Suppressor macrophage treated with lipopolysaccharide for 4 hours (primary cell): ENCODE measurements at places on chromosomes 6 and 20.
A peak's percentile ranks its signal among the peaks of the same experiment; 100 is the strongest.

- no peak for DNase-seq
These were observed 32.8 kb downstream of the CD164 start for GRCh38 chr6:109349419-109349987.

DNA sequence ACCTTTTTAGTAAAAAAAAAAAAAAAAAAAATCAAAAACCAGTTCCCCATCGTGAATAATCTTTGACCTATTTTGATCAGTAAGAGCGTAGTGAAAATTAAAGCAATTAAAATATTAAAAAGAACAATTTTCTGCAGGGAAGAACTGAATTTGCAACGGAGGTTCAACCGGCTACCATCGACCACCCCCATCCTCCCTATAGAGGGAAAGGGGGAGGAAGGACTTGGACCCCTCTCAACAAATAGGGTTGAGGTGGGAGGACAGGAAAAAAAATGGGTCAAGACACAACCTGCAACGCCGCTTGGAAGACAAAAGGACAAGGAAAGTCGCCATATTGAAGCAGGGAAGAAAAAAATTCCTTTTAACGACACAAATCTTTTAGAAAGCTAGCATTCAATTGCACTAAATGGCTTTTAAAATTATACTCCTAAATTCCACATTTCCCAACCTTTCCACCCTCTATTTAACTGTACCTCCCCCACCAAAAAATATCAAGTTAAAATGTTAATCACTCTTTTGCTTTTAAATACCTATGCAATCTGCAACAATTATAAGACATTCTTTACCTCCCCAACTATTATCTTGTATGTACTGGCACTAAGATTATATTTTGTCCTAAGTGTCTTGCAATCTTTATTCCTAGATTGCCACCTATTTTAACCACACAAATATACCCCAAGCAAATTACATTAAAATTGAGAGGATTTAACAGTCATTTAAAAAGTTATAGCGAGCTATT, 1.7 kb downstream of the PPP1R10 start:
- peak; percentile 73 for DNase-seq

DNA sequence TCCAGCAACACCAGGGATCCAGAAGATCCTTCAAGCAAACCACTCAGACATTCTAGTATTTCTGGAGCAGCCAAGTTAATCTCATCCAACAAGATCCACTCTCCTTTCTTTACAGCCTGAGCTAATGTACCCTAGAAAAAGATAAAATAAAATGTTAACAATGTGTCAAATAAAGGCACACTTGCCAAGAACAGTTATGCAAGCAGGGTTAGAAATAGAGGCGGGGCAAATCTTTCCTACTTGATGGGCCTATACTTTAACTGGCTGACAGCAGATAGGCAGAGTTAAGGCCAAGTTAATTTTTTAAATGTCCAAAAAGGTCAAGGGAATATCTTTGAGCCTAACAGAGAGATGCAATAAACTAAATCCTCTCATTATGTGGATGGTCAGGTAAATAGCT, 60.8 kb downstream of the MDN1 start:
- no peak for DNase-seq

DNA sequence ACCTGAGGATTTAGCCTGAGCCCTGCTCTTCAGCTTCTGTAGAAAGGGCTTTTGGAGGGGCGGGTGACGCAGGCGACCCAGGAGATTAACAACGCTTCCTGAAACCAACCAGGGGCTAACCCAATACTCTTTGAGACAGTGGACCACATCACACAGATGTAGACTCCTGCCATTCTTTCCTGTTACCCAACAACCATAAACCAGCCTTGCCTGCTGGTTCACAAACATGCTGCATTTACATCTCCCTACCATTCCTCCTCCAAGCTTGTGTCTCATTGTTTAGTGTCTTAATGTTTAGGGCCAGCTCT, 28.3 kb downstream of the PPP1R16B start:
- no peak for DNase-seq

- peak; percentile 54 for DNase-seq
These were observed 31.6 kb upstream of the SLC32A1 start for GRCh38 chr20:38692436-38693411.

GRCh38 chr6:77829736-77830135, 176.9 kb downstream of the MEI4 start:
- no peak for DNase-seq

DNA sequence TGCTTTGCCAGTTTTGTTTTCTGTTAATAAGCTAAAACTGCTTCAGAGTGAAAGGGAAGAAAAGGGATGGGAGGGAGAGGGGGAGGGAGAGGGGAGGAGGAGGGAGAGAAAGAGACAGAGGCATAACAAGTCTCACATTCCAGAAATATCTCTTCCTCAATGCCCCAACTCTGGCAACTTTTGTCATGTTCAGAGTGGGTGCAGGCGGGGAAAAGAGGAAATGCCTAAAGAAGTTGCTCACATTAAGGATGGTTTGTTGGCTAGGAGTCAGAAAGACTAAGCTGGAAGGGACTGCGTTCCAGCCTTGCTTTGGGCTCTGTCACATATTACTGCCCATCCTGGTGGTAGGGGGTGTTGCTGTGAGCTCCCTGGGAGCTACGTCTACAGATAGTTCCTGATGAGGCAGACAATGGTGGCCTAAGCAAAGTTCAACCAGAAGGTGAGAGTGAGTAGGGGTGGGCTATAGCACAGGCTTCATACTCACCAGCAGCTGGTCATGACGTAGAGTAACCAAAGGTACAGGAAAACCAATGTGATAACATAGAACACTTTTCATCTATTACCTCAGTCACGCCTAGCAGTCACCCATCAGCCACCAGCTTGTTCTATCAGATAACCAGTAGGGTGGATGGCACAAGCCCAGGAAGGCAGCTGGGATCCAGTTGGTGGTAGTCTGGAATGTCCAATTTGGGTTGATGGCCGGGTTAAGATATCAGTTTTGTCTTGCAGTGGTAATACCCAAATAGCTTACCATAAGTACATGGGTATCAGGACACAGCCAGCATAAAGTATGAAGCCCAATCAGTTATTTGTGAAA, 2.1 kb downstream of the TSPYL4 start:
- DNase-seq = peak; percentile 35

- DNase-seq = no peak
These were observed 60.9 kb upstream of the FABP7 start for GRCh38 chr6:122718616-122719015.

DNA sequence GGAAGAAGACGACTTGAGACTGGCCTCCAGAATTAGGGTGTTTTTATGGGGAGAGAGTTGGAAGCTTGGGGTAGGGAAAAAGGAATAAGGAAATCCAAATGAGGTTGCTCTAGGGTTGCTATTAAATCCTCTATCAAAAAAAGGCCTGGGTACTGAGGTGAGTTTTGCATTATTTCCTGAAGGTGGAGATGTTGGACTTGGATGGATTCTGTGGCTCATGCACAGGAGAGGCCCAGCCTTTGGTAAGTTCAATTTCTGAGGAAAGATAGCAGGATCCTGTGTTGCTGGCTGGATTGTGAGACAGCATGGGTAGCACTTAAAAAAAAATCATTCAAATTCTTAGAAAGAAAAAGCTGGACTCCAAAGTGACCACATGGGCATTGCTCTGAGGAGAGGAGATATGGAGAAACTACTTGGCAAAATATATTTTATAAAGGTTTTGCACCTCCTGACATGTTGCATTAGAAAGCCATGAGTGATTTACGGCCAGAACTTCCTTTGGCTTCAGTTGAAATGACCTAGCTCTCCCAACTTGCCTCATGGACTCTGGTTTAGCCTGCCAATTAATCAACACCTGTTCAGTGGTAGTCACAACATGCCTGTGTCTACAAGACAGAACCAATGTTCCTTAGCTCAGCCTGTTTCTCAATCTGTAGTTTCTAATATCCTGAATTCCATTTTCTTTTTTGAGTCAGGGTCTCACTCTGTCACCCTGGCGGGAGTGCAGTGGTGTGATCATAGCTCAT, 152.1 kb upstream of the RALGAPA2 start:
- no peak for DNase-seq

DNA sequence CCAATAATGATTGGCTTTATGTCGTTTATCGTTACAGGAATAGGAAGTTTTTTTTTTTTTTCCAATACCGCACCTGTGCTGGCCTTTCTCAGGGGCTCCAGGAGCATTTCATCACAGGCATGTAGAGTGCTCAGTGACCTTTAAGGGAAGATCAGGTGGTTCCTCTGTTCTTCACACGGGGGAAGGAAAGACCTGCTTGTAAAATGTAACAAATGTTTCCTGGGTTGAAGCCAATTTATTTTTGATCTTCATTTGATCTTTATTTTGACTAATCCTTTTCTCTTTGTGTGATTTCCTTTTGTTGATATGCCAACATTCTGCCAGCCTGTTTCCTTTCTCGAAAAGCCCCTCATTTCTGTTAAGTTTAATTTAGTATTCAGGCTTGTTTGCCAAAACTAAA, 61.9 kb upstream of the HBS1L start:
- DNase-seq = no peak

DNA sequence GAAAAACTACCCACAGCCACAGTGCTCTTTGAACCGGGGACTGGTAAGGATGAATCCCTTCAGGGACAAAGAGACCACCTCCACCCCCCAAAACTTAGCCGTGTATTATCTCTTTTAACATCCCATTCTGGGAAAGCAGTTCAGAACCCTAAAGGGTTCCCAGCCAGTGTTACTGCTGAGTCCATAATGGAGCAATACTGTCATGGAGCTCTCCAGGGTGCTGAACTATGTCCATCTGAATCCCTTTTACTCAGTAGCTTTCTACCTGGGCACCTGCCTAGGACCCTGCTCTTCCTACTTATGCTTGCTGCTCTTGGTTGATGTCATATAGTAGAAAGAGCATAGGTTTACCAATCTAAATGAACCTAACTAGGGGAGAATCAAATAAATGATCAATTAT, 22.3 kb upstream of the SAYSD1 start:
- DNase-seq = peak; percentile 47

- DNase-seq = no peak
These were observed 187.7 kb downstream of the NFATC2 start for GRCh38 chr20:51354769-51355319.

DNA sequence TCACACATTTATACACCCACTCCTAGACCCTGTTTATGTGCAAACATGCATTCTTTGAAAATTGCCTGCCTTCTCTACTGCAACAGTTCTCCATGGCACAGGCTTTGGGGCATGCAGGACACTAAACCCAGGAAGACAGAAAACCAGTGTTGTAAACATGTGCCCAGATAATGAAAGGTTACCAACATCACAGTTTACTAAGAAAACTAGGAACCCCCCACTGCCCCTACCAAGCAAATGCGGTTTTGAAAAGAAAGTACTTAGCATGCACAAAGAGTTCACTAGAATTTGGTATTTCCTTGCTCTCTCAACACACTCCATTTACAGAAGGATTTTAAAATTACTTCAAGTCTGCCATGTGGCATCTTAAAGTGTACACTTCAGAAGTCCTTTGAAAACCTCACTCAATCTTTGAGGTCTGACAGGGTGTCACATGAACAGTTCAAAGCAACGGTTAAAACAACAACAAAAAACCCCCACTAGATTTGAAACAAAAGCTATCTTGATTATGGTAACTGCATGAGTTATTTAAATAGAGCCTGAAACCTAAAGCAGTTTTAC, 245.0 kb downstream of the GMPR start:
- DNase-seq = no peak

- no peak for DNase-seq
These were observed 113.4 kb downstream of the MAP3K4 start for GRCh38 chr6:161104966-161105365.

DNA sequence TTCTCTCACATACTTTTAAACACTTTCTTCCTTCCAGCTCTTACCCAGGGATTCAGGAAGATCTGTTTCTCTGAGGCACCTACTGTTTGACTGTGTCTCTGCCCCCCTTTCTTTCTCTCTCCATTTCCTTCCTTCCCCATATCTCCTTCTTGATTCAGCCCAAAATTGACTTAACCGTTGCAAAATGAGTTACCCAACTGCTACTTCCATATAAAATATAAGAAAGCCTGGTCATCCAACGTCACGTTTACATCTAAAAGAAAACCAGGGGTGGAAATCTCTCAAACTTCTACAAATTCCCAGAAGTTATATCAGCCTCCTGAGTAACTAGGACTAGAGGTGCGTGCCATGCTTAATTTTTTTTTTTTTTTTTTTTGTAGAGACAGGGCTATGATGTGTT, 95.2 kb upstream of the INSM1 start:
- DNase-seq = peak; percentile 53

DNA sequence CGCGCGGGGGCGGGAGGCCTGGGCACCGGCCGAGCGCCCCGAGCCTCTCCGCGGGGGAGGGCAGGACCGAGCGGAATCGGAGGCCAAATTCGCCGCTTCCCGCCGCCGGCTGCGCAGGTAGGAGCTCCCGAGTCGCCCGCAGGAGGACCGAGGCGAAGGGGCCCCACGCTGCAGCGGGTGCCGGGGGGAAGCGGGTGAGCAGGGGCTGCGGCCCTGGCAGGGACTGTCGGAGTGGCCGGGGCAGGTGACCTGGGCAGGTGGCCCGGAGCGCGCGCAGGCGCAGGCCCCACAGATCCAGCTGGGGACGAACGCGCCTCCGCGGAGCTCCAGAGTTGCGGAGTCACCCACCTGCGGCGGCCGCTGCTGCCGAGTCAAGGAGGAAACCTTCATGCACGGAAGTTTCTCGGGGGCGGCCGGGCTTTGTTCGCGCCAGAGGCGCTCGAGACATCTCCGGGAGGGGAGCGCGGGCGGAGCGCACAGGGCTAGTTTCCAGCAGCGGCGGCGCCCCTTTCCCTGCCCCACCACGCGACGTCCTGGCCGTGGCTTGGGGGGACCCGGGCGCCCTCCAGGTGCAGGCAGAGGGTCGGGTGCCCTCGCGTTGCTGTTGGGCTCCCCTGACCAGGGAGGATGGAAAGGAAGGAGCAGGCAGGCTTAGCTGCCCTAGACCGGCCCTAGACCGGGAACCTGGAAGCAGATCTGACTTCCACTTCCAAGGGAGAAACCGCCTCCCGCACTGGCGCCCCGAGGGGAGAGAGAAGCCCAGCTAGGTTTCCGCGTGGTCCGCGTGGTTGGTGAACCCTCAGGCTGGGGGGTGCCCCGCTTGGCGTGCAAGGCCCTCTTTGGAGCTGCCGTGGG, 590 bp downstream of the SLCO4A1 start:
- DNase-seq = peak; percentile 45

DNA sequence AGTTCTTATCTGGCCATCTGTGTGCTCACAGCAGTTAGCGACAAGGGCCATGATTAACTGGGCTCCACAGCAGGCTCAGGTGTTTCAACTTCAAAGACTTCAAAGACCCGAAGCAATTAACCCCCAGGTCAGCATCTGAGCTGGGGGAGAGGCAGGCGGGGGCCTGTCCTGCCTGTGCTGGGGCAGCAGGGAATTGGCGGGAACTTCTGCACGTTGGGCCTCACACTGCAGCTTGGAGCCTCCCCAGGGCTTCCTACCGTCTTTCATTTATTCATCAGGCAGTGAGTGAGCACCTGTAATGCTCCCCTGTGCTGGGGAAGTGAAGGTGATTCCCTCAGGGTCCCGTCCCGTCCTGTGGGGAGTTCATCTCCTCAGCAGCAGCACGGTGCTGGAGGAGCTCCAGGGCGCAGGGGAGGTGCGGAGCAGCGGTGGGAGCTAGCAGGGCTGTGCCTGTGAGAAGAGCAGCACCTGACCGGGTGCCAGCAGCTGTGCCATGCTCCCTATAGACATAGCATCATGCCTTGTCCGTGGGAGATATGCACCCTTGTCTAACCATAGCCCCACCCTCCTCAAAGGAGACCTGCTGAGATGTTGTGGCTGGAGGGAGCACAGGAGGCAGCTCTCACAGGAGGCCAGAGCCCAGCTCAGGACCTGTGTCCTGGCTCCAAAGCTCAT, 51.8 kb upstream of the FRMD1 start:
- no peak for DNase-seq

- DNase-seq = no peak
These were observed 13.5 kb downstream of the ZC2HC1B start for GRCh38 chr6:143877584-143878271.

- DNase-seq = peak; percentile 38
These were observed 91.4 kb upstream of the RNF217 start for GRCh38 chr6:124870611-124871459.

GRCh38 chr6:159358562-159358961, 189.4 kb downstream of the FNDC1 start:
- DNase-seq = no peak
